Hematopoietic multipotent progenitor cell treated with erythropoietin and hydrocortisone succinate and interleukin-3 and kit ligand, for 4 days (in vitro differentiated cells): ENCODE measurements at places on chromosomes 1 and 21.
A peak's percentile ranks its signal among the peaks of the same experiment; 100 is the strongest.

DNA sequence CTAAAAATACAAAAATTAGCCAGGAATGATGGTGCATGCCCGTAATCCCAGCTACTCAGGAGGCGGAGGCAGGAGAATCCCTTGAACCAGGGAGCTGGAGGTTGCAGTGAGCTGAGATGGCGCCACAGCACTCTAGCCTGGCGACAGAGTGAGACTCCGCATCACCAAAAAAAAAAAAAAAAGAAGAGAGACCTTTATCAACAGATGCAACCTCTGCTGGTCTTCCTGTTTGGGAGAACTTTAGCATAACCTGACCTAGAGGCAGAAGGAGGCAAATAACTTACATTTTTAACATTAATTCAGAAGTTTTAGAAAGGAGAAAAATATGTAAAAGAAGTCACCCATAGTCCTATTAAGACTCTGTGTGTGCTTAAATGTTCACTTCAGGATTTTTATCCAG is 32.4 kb downstream of the SLAMF1 start:
- DNase-seq, result peak; percentile 69

GRCh38 chr1:32208469-32208868 is 420 bp upstream of the DCDC2B start:
- DNase-seq, result no peak

DNA sequence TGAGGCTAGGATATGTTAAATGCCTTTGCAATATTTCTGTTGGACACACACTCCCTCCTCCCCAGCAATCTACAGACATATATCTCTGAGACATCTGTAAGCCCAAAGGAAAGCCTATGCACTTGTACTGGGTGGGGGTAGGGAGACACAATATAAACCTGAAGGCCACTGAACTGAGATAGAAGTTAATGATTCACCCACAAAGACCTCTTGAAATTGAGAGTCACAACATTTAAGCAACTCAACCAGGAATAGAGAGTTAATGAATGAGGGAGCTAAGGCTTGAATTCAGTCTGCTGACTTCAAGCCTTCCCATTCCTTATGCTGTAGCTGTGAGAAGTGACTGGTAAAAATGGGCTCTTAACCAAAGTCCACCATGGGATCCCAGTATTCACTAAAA is 5.0 kb downstream of the OR10J1 start:
- DNase-seq, result no peak

- peak; percentile 32 for DNase-seq
Observed at GRCh38 chr1:63935143-63935542, 161.3 kb downstream of the ROR1 start.

GRCh38 chr1:99579691-99580172 is 66.2 kb upstream of the PALMD start:
- DNase-seq, result no peak

DNA sequence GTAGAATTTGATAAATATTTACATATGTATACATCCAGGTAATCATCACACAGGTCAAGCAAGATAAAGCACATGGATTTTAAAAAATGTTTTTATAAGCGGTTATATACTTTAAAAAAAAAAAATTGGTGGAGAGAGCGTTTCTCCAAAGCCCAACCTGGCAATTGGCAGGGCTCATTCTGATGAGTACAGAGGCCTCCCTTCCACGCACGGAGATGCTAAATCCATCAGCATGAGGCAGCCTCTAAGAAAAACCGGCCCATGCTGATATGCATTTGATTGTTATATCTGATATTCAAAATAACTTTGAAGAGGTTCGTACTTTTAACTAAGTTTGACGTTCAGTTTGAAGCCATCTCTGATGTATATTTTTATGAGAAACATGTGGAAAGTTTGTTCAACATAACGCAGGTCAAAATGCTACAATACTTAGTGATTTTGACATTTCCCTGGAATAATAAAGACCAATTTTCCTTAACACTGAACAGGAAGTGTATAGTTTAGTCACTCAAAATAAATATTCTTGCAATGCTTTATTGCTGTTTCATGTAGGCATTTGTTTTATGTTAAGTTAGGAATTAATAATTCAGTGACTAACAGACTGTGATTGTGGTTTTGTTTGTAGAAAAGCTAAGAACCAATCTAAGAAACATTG is 151.7 kb downstream of the NR5A2 start:
- no peak for DNase-seq
